Vagina (tissue), 2 donors: ENCODE measurements at places on chromosomes 5 and 9. TPM values are rescaled to one million over a fixed set of nuclear protein-coding genes. Genes with fewer than 3 reads are reported as not detected.

Gene PCDHB12
- total RNA-seq, result 2.5 TPM

Gene SNX24
- total RNA-seq, result 19.4 TPM

Gene PPP3R2
- not detected for total RNA-seq

Gene PCDHA1
- not detected for total RNA-seq

Gene SLC46A2
- not detected for total RNA-seq

DNA sequence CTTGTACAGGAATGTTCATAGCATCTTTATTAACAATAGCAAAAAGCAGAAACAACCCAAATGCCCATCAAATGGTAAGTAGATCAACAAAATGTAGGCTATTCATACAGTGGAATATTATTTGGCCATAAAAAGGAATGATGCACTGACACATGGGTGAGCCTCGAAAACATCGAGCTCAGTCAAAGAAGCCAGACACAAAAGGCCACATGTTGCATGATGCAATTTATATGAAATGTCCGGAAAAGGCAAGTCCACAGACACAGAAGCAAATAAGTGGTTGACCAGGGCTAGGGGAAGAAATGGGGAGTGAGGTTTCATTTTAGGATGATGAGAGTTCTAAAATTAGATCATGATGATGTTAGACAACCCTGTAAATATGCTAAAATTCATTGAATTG, 16.5 kb upstream of the SLC2A8 start:
- peak; percentile 18 for DNase-seq

GRCh38 chr9:76545191-76545590, 86.2 kb downstream of the GCNT1 start:
- no peak for DNase-seq

- no peak for DNase-seq
Measured at GRCh38 chr9:22454016-22454415, 7.4 kb downstream of the DMRTA1 start.

DNA sequence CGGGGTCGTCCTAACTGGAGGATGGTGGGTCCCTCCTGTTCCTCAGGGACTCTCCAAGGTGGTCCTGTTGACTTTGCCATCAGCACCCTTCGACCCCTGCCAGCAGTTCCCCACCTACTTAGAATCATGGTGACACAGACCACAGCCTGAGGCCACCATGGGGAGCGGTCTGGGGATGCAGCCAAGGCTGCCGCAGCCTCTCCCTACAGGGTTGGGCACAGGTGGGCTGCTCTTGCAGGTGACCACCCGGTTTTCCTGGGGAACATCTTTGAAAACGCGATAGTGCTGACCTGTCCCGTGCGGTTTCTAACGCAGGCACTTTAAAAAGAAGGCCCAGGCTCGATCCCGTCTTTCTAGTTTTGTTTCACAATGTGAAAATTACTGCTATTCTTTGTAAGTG, 12.7 kb upstream of the CEL start:
- no peak for DNase-seq

DNA sequence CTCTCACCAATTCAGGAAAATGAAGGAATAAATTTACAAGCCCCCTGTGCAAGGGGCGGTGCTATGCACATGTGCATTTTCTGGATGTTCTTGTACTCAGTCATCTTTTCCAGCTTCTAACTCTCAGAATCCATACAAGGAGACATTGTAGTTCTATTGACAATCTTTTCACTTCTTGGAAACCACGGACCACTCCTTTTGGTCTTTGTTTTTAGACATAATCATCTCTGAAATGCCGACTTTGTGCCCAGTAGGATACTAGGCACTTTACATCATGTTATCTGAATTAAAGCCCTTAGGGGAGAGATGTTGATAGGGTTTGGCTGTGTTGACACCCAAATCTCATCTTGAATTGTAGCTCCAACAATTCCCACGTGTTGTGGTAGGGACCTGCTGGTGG, 322.6 kb upstream of the WWC1 start:
- no peak for DNase-seq

DNA sequence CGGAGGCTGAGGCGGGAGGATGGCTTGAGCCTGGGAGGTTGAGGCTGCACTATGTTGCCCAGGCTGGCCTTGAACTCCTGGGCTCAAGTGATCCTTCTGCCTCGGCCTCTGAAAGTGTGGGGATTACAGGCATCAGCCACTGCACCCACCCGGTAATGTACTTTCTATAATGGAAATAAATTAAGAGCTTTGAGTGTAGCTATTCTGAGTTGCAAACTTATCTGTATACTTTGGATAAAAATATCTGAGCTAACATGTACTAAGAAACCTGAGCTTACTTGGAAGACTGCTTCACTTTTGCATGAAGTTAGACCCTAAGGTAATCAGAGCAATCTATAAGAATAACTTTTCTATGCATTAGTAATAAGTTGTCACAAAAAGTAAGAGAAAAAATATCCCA, 50.0 kb downstream of the UNC13B start:
- no peak for DNase-seq

- DNase-seq, result no peak
Measured at GRCh38 chr9:35826071-35826701, 2.3 kb downstream of the FAM221B start.

GRCh38 chr9:110282739-110283081, 26.4 kb upstream of the TXN start:
- no peak for DNase-seq

GRCh38 chr5:122126177-122126755, 3.1 kb upstream of the ZNF474 start:
- no peak for DNase-seq

- no peak for DNase-seq
Measured at GRCh38 chr9:112869917-112870316, 20.8 kb downstream of the SLC46A2 start.

DNA sequence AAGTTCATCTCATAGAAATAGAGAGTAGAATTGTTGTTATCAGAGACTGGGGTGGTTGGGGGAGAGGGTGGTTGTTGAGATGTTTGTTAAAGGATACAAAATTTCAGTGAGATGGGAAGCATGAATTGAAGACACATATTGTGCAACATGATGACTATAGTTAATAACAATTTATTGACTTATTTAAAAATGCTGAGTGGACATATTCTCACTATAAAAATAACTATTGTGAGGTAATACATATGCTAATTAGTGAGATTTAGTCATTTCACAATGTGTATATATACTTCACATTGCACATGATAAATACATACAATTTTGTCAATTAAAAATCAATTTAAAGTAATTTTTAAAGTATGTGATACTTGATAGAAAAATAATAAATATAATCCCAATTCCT, 722.5 kb upstream of the CHD1 start:
- DNase-seq, result no peak

GRCh38 chr9:77507212-77507961, 140.7 kb downstream of the GNA14 start:
- DNase-seq, result no peak

- no peak for DNase-seq
Measured at GRCh38 chr5:150164211-150164980, 2.2 kb upstream of the CDX1 start.

- no peak for DNase-seq
Measured at GRCh38 chr5:61625681-61626621, 293.9 kb downstream of the ZSWIM6 start.

- DNase-seq, result no peak
Measured at GRCh38 chr5:8376478-8376877, 507.5 kb downstream of the MTRR start.

- no peak for DNase-seq
Measured at GRCh38 chr9:127595611-127596010, 16.5 kb upstream of the STXBP1 start.
